ENCODE measurements at places on chromosomes 7 and 10.

GRCh38 chr10:50439806-50440205 lies 183.9 kb downstream of the SGMS1 start:
- no peak for DNase-seq

- no peak for DNase-seq
Measured at GRCh38 chr7:5406957-5407945, 16.4 kb downstream of the TNRC18 start.

DNA sequence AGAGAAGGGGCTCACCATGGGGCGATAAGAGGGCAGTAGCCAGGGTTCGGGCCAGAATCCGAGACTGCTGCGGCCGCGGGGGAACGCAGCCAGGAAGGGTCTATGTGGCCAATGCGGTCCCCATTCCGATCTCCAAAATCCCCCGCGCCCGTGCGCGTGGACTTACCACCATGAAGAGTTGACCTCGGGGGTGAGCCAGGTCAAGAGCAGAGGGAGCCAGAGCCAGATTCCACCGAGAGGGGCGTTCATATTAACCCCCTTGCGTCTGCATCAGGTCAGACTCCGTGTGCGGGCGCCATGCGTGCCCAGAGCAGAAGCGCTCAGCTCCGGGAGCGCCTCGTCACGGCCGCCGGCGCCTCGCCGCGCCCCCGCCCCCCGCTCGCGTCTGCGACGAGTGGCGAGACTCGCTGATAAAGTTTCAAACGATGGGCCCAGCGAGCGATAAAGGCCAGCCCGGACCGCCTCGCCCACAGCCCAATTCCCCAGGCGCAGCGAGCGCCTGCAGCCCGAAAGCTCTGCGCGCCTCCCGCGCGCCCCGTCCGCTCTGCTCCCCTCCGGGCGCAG lies at the start of gene WNT2:
Gene WNT2 (minus strand): TSS at position 318 of the 564 bp plus-strand sequence. CDS start 69 bp downstream, at position 249.
- no peak for DNase-seq

- DNase-seq: peak; percentile 51
Measured at GRCh38 chr7:151518105-151518946, 1.4 kb downstream of the RHEB start.

DNA sequence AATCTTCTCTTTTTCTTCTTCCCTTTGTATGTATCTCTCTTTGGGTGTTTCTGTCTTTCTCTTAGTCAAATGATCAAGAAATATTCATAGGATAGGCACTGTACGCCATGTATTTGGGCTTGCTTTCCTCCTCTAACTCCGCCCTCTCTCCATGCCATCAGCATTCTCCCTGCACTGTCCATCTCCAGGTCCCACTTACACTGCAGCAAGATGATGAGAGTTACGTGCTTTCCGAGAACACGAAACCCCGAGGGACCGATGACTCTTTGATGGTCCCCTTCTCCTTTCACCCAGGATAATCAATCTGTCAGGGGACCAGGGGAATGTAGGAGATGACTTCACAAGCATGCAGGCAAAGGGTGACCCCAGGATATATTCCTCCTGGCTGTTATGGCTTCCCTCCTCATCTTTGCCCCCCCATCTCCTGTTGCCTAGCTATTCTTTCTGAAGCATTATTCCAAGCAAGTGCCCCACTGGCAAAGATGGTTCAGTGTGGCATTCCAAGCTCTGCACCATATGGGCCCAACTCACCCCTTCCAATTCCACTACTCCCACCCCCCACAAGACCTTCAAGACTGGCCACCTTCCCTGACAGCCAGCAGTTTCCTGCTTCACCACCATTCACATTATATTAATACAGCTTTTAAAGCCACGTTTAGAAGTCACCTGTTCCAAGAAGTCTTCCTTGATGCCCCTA lies 40.0 kb downstream of the HIF1AN start:
- DNase-seq: no peak

GRCh38 chr10:116720668-116721546 lies 21.5 kb downstream of the HSPA12A start:
- no peak for DNase-seq

DNA sequence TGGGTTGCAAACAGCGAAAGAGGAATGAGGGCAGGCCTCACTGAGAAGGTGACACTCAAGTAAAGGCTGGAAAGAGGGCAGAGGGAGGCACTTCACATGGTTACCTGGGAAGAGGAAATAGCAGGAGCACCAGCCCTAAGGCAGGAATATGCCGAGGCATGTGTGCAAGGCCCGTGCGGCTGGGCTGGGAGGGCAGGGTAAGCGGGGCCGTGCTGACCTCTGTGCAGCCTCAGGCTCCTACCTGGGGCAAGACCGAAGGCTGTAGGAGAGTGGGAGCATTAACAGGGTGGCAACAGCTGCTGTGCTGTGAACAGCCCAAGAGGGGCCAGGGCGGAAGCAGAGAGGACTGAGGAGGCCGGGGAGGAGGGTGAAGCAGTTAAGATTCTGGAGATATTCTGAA lies 24.0 kb upstream of the SH3PXD2A start:
- no peak for DNase-seq

GRCh38 chr10:132219486-132219885 lies 32.7 kb downstream of the DPYSL4 start:
- no peak for DNase-seq

DNA sequence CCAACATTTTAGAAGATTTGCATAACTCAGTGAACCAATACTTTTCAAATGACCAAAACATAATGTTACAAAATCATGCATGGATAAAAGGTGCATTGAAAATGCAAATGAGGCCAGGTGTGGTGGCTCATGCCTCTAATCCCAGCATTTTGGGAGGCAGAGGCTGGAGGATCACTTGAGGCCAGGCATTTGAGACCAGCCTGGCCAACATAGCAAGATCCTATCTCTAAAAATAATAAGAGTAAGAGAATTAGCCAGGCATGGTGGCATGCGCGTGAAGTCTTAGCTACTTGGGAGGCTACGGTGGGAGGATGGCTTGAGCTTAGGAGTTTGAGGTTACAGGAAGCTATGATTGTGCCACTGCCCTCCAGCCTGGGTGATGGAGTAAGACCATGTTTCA lies 33.4 kb downstream of the SCD start:
- no peak for DNase-seq

DNA sequence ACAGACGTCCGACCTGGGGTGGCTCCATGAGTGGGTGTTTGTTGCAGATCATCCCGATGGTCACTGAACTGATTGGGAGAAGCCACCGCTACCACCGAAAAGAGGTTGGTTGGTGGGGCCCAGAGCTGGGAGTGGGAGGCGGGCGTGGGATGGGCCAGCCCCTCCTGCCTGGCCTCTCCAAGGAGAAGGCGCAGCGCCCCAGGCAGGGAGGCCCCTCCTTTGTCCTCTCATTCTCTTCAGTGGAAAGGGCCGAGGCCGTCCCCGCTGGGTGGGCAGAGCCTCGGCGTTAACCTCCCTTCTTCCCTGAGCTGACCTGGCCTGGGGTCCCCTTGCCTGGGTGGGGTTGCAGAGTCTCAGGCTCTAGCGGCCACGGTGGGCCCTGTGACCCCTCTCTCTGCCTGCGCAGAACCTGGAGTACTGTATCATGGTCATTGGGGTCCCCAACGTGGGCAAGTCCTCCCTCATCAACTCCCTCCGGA lies 5.2 kb downstream of the MTG1 start:
- DNase-seq: no peak

DNA sequence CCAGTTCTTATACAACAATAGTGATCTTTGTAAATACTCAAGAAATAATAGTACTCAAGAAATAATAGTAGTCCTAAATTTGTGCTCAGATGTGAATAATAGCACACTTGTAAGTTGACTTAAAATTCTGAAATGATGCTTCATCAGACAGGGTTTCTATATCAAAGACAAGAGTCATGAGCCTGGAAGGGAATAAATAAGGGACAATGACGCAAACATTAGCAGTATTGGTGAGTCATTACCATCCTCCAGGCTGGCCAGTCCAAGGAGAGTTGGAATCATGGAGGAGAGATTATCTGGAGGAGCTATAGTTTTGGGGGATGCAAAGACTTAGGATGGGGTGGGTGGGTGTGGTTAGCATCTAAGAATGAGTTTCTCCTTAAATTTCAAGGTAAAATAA lies 6.1 kb upstream of the SH3PXD2A start:
- no peak for DNase-seq

GRCh38 chr7:134044682-134045081 lies 82.5 kb upstream of the LRGUK start:
- DNase-seq: no peak

- no peak for DNase-seq
Measured at GRCh38 chr7:50292165-50292757, 12.3 kb upstream of the IKZF1 start.

DNA sequence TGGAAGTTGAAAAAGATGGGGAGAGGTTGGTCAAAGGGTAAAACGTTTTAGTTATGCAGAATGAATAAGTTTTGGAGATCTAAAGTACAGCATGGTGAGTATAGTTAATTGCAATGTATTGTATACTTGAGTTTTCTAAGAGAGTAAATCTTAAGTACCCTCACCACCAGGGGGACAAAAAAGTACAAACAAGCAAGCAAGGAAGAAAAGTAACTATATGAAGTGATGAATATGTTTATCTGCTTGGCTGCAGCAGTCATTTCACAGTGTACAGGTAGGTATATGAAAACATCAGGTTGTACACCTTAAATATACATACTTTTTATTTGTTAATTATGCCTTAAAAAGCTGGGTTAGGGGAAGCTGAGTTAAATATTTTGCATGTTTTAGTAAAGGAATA lies 157.3 kb downstream of the PCLO start:
- no peak for DNase-seq

DNA sequence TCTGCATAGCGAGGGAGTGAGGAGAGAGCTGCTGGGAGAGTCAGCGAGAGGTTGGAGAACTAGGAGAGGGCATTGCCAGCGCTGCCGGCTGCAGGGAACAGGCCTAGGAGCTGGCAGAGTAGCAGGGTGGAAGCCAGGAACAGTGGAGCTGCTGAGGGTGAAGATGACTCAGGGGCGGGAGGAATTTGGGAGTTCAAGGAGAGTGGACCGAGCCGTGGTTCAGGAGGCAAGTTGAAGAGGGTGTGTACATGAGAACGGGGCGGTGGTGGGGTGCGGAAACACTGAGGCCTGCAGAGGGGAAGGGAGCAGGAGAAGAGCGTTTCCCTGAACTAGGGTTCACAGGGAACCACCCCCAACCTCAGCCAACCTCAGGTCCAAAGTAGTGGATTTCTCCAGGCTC lies 31.5 kb downstream of the HIF1AN start:
- no peak for DNase-seq

GRCh38 chr7:89053130-89053529 lies 257.6 kb upstream of the TEX47 start:
- no peak for DNase-seq

- no peak for DNase-seq
Measured at GRCh38 chr10:108894402-108895301, 1028.7 kb downstream of the XPNPEP1 start.

DNA sequence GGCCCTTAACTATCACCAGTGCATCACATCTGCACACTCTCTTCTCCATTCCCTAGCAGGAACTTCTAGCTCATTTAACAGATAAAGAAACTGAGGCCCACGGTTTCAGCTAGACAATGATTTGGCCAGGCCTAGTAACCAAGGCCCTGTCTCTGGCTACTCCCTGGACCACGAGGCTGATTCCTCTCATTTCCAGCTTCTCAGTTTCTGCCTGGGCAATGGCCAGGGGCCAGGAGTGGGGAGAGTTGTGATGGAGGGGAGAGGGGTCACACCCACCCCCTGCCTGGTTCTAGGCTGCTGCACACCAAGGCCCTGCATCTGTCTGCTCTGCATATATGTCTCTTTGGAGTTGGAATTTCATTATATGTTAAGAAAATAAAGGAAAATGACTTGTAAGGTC lies 13.5 kb downstream of the AQP1 start:
- DNase-seq: no peak

GRCh38 chr10:117074621-117075020 lies 63.4 kb downstream of the VAX1 start:
- DNase-seq: no peak

DNA sequence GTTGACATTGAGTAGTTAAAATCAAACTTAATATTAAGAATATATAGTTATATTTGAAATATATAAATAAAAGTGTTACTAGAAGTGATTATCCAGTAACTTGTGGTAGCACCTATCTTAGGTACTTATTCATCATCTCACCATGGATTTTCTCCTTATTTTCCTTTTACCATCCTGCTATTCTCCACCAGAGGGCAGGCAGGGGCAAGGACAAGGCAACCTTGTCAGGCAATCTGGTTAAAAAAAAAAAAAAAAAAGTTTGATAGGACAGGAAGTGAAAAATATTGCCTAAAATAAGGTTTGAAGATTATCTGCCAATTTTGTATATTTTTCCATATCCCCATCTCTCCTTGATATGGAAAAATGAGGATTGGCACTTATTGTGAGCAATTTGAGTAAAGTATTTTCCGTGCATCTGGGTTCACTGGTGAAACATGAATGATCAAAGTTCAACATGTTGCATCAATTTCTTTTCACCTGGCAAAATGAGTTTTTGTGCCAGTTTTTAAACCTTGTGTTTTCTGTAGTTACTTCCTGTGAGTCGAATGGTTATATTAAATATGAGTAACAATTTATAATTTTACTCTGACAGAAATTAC lies 256.7 kb downstream of the AGMO start:
- no peak for DNase-seq

- no peak for DNase-seq
Measured at GRCh38 chr10:20489961-20490360, 407.1 kb downstream of the NEBL start.

- DNase-seq: no peak
Measured at GRCh38 chr7:65301007-65301406, 72.6 kb upstream of the ZNF92 start.

DNA sequence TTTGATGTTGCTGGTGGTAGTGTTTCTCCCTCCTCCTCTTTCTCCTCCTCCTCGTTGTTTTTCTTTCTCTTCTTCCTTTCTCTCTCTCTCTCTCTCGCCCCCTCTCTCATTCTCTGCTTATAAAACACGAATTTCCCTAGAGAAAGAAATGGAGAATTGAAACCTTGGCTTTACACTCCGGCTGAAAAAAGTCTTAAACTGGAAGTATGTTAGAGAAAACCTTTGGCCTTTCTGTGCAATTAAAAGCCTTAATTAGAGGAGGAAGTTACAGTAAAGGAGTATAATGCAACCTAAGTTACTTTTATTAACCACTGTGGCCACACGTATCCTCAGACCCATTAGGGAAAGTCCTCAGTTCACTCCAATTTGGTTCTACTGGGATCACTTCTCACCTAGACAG lies 501.7 kb upstream of the SORCS1 start:
- DNase-seq: no peak

DNA sequence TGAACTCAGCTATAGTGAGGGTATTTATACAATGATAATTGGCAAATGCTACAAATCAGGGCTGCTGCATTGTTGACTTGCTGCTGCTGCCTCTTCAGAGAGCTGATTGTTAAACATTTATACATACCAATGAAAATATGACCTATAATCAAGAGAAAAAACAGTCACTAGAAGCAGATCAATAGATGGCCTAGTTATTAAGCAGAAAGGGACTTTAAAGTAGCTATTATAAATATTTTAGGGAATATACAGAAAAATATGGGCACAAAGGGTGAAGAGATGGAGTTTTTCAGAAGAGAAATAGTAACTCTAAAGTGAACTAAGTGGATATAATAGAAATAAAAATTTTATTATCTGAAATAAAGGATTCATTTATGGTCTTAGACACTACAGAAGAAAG lies 14.4 kb upstream of the UNC5B start:
- no peak for DNase-seq

GRCh38 chr10:125200396-125200795 lies 40.0 kb upstream of the CTBP2 start:
- no peak for DNase-seq

- no peak for DNase-seq
Measured at GRCh38 chr7:140723006-140723405, 26.5 kb downstream of the NDUFB2 start.

Measured in hematopoietic multipotent progenitor cell treated with erythropoietin and hydrocortisone succinate and interleukin-3 and kit ligand, for 15 days (in vitro differentiated cells).